ENCODE measurements at places on chromosomes 4 and X.

DNA sequence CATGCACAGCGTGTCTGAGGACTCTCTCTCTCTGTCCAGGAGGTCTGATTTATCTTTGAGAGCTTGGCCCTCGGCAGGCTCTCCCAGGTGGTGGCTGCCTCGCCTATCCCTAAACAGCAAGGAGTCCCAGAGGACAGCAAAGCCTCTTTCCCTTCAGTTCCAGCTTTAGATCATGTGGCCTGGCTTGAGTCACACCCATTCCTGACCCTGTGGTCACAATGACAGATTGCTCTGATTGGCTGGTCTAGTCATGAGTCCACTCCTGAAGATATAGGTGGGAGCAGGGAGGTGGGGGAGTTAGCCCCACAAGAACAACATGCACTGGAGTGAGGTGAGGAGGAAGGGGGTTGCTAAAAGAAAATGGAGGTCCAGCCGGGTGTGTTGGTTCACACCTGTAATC lies 12.1 kb upstream of the PORCN start:
- DNase-seq = no peak

GRCh38 chr4:38467296-38467695 lies 196.7 kb upstream of the KLF3 start:
- DNase-seq = no peak

DNA sequence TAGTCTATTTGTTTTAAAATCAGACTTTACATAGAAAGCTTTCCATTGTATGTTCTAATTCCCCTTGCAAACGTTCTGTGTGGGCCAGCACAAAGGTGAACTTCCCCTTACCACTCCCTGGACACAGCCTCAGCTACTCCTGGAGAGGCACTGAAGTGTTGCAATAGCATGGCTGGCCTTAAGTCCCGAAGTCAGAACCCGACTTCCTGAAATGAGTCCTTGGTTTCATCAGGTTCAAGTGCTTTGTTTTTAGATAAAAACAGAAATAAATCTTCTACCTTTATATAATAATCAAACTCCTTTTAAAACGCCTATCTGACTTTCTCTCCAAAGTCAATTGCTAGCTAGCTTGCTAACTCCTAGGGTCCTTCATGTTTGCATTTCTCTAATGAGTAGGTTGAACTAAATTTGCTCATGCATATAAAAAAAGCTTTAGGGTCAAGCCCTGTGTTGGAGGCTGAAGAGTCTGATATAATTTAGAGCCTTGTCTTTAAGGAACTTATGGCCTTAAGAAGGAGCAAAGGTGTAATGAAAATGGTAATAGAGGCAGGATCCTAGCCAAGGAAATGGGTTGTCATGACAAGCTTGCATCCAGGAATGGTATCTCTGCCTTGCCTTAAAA lies 9.0 kb downstream of the BMP3 start:
- DNase-seq = peak; percentile 46

- no peak for DNase-seq
Observed at GRCh38 chr4:145153181-145153903, 27.0 kb downstream of the OTUD4 start.

DNA sequence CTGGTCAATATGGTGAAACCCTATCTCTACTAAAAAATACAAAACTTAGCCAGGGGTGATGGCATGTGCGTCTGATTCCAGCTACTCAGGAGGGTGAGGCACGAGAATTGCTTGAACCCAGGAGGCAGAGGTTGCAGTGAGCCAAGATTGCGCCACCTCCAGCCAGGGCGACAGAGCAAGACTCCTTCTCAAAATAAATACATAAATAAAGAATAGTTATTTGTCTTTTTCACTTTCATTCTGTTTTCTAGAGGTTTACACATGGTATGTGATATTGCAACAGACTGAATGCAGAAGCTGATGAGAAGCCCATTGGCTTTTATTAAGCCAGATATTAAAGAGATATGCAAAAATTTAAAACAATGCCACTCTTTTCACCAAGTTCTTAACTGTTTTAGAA lies 8.2 kb downstream of the KLHL15 start:
- no peak for DNase-seq

DNA sequence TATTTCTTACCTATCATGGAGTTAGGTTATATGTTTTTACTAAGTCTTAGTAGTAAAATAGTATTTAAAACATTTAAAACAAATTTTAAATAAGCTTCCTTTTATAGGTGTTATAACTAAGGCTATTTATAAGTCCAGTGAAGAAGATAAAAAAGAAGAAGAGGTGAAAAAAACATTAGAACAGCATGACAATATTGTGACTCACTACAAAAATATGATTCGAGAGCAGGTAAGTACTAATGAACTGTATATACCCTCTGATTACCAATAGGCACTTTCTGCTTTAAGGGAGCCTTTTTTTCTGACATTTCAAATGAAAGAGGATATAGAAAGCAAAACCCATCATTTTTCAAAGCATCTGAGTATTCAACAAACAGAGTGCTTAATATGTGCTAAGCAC lies 76.6 kb downstream of the USO1 start:
- no peak for DNase-seq

DNA sequence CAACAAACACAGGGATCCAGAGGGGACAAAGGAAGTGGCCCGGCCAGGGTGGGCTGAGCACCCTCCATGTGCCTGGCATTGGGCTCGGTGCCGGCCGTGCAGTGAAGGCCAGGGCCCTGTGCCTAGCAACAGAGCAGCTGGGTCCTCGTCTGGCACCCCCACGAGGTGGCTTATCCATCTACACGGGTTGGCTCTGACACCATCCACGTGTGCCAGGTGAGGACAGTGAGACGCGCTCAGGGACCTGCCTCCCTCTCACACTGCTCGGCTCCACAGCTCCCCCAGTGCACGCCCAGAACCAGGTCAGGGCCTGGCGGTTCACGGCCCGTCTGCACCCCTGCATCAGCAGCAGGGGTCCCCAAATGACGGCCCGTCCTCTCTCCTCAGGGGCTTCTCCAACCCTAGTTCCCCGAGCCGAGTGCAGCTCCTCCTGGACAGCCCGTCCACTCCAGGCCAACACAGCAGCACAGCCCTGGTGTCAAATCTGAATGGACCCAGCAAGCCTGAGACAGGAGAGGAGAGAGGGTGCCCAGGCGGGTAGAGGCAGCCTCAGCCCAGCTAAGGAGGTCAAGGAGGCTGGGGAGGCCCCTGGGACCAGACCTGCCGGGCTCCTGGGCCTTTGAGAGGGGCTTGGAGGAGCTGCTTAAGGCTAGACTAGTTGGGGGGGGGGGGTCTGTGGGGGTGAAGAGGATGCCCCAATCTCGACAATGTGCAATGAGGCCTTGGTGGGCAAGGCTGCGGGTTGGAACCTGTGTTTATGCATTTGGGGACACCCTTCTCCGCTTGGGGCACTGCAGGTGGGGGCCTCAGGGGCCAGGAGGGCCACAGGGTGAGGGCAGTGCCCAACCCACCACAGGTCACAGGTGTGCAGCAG lies 113.6 kb downstream of the FAM53A start:
- DNase-seq = no peak

GRCh38 chr4:154088741-154089140 lies 299.9 kb upstream of the SFRP2 start:
- DNase-seq = no peak

- DNase-seq = no peak
Observed at GRCh38 chrX:8663325-8663724, 68.6 kb downstream of the ANOS1 start.

DNA sequence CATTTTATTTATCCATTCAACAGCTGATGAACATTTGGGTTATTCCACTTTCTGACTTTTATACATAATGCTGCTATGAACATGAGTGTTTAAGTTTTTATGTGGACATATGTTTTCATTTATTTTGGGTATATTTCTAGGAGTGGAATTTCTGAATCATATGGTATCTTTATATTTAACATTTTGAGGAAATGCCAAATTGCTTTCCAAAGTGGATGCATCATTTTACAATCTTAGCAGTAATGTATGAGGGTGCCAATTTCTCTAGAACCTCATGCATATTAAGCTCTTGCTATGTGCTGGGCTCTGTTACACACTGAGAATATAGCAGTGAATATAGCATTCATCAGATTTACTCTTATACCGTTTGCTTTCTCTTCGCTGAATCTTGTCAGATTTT lies 983.7 kb downstream of the STIM2 start:
- no peak for DNase-seq

GRCh38 chr4:41881981-41882624 lies 53.1 kb upstream of the TMEM33 start:
- no peak for DNase-seq

- DNase-seq = peak; percentile 37
Observed at GRCh38 chrX:154374313-154375155, at the start of gene FLNA. Gene FLNA (minus strand): TSS chrX:154374634. CDS start chrX:154371245, 3,389 bp downstream.

- no peak for DNase-seq
Observed at GRCh38 chr4:38687571-38688011, 23.6 kb downstream of the KLF3 start.

DNA sequence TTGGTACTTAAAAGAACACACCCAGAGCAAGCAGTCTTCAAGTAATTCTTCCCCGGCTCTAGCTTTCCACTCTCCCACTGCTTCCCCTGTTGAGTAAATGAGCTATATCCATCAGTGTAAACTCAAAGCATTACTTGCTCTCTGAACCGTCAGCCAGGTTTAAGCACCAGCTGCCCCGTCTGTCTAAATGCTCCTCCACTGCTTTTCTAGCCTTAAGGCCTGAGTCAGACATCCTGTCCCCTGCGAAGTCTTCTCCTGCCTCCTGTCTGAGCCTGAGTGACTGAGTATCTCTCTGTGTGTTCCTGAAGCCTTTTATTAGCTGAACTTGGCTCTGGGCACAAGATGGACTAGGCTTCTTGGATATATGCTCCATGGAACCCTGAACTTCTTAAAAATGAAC lies 205.1 kb downstream of the STK32B start:
- no peak for DNase-seq

DNA sequence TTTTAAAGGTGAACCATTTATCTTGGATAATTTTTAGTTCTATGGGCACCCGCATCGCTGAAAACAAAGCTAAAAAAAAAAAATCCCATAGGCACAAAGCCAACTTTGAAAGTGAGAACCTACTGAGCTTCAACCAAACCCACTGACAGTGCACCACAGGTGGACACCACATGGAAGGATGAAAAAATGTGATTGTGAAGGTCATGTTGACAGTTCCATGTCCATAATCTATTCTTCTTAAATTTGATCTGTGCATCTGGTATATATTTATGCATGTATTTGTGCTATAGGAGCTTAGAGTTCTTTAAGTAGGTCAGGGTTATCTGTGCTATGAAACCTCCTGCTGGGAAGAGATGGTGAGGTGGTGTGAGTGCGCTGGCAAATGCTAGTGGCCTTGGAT lies 374.3 kb downstream of the SPRY1 start:
- no peak for DNase-seq

GRCh38 chr4:141810712-141811375 lies 174.5 kb downstream of the IL15 start:
- no peak for DNase-seq

DNA sequence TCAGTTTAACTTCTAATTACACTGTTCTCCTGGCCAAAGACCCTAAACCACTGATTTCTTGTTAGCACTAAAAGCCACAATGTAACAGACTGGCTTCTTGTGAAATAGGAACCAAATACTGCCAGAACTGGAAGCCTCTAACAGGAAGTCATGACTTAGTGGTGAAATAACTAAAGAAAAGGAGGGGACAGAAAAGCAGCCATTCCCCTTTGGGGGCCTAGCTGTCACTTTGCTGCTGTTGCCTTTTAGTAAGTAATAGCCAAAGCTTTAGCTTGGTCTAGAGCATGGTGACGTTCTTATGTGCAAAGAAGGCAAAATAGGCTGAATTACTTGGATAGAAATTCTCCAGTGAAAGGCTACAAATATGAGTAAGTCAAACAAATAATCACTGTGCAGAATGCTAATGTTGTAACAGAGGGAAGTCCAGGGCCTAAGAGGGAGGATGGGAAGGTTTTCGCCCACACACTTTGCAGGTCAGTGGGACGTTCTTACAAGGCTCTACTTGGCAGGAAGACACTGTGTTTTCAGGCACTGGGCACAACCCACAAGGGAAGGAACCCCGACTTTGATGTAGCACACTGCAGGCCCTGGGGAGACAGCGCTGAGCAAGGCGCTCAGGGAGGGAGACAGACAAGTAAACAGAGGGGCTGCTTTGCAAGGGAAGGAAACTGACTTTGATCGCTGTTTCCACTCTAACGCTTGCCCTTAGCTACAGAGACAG lies 16.7 kb downstream of the GAB3 start:
- peak; percentile 89 for DNase-seq

- no peak for DNase-seq
Observed at GRCh38 chrX:8867406-8867805, 66.2 kb upstream of the FAM9A start.

- peak; percentile 58 for DNase-seq
Observed at GRCh38 chr4:25925486-25926201, 11.6 kb downstream of the SMIM20 start.

DNA sequence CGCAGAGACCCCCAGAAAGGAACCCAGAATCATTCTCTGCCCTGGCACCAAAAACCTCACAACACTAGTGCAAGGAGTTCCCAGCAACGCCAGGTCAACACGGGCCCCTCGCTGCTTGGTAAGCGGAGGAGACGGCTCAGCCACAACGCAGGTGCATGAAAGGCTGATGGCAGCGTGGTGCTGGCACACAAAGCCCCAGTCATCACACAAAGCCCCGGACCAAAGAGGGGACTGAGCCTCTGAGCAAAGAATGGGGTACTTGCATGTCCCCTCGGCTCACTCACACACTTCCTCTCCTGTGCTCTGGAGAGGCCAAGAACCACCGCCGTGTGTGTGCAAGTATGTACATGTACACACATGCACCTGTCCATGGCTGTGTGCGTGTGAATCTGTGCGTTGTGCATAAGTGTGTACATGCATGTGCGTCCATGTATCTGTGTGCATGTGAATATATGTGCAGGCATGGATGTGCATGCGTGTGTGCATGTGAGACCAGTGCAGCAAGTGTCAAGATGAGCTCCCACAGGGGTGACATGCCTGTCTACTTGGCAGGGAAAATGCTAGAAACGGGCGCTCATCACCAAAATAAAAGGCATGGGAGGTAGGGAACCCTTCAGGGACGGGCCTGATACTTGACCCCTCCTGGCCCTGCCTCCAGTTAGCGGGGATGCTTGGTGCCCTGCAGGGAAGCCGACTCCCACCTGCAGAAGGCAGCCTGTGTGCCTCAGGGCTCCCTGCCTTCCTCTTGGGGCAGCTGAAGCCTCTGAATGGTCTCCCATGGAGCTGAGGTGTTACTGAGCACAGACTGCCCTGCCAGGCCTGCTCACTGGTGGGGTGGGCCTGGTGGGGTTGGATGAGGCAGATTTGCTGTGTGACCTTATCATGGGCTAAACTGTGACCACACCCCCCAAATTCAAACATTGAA lies 60.4 kb downstream of the ZFYVE28 start:
- DNase-seq = no peak

DNA sequence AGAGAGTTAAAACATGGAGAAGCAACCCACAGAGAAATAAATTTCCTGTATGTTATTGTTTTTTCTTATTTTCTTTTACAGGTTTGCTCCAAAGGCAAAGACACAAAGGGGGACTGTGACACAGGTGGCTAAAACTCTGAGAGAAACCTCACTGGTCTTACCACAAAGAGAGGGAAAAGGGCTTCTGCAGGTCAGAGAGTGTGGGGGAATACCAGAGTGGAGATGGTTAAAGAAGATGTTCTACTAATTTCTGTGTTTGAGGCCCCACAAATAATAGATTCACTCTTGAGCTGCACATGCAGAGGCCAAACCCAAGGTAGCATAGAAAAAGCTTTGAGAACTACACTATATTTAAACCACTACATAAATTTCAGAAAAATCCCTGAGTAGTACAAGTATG lies 151.3 kb downstream of the GABRA3 start:
- no peak for DNase-seq

GRCh38 chr4:23745377-23745776 lies 144.5 kb downstream of the PPARGC1A start:
- no peak for DNase-seq
